ENCODE measurements at places on chromosomes 5 and 9. TPM values are rescaled to one million over a fixed set of nuclear protein-coding genes. Genes with fewer than 3 reads are reported as not detected.

DNA sequence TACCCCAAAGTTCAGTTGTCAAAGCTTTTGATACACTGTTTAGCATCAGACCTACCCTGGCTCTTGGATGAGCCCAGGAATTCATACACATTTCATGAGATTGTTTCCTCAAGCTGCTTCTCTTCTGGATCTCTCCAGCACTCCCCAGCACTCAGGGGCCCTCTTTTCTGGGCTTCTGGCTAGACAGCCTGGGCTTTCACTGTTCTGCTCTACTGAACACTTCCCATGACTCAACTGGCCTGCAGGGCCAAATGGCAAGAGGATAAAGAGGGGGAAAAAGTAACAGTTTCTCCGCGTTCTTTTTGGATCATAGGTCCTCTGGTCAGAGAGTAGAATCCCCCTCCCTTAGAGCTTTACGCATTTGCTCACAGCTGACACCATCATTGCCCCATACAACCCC is 20.9 kb upstream of the LURAP1L start:
- no peak for DNase-seq

GRCh38 chr5:149636861-149637246 is 55.6 kb downstream of the ARHGEF37 start:
- DNase-seq = peak; percentile 16

- no peak for DNase-seq
Observed at GRCh38 chr5:138441221-138441620, 2.4 kb downstream of the REEP2 start.

The NUTM2F gene
- not detected for polyA plus RNA-seq

The MAP1B gene
- 21.4 TPM for polyA plus RNA-seq

DNA sequence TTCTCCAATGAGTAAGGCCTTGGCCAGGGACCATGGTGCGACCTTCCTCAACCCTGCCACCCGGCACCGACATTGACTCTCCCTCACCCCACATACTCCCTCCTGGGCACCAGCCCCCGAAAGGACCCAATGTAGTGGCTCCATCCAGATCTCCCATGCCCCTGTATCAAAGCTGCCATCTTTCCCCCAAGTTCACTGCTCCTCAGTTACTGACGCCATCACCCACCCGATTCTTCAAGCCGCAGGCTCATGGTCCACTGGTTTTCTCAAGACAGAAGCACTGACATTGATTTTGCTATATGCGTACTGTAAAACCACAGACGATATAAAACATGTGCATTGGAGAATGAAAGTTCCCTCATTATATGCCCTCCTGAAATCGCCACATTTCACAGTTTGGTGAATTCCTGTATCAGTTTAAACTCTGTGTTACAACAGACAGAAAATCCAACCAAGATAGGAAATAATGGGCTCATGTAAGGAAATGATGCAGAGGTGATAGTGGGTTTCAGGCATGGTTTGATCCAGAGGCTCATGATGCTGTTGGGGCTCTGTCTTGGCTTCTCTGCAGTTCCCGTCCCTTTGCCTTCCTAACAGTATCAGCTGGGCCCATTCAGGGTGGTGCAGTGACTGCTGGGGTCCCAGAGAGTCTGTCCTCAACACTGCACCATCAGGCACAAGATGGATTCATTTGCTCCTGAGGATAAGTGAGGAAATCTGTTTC is 207.3 kb upstream of the IER5L start:
- no peak for DNase-seq

The ADAMTS2 gene
- polyA plus RNA-seq = 29.7 TPM

The SHISAL2B gene
- polyA plus RNA-seq = not detected

DNA sequence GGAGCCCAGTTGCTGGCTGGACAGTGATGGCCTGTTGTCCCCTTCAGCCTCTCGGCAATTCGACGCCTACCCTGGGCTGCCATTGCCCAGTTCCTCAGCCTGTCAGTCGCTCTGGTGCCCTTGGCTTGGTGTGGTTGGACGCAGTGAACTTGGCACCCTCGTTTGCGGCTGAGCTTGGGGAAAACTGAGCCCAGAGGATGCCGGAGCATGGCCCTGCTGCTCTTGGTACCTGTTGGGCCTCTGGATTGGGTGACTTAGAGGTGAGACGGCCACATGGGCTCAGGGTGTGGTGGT is 16.5 kb downstream of the WNK2 start:
- DNase-seq = no peak

DNA sequence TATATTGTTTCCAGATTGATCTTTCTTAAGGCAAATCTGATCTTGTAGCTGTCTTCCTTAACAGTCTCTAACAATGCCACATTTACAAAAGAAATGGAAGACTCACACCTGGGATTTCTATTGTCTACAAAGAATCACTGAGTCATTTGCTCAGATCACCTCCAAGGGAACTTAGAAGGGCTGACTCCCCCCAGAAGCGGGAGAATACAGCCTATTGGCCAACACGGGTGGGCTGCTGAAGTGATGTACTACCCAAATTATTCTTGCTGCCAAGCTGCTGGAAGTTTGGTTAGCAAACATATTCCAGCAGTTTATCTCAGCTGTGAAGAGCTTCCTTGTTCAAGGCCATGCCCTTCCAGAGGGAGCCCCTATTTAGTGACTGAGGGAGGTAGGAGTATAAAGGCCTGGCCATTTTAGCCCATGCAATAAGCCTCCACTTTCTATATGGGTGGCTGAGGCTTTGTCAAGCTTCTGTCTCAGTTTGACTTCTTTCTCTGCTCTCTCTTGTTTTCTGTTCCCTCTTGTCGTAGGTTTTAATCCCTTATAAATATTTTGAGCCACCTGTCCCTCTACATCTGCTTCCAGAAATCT is 379.4 kb downstream of the PRR16 start:
- DNase-seq = no peak

The INSYN2B gene
- polyA plus RNA-seq = 0.19 TPM

The PRSS3 gene
- not detected for polyA plus RNA-seq

The TAF11L5 gene
- polyA plus RNA-seq = not detected

- DNase-seq = no peak
Observed at GRCh38 chr5:60386436-60387050, 313.4 kb downstream of the DEPDC1B start.

The KCTD16 gene
- polyA plus RNA-seq = 0.08 TPM

The ZNF883 gene
- polyA plus RNA-seq = 3.7 TPM

The BTNL8 gene
- not detected for polyA plus RNA-seq

The OXCT1 gene
- 11.6 TPM for polyA plus RNA-seq

DNA sequence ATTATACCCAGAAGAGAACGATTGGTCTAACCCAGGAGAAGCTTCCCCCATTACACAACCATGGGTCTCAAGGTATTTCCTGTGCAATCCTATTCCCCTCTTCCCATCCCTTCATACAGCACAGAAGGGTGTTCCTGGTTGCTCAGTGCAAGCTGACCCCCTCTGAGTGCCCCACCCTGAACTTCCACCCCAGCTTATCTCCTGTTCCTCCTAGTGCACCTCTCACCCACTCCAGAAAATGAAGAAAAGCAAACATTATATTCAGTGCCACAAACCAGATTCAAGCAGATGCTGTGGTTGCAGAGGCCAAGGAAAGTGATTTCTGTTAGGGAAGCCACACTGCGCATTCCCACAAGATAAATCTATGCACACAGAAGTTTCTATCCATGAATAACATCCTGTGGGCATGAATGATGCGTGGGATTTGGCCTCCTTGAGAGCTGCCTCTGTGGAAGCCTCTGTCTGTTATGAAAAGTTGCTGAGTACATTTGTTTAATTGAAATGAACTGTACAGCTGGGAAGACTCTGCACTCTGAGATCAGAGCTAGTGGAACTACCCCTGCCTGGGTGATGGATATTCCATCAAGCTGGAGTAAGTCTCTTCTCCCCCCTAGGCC is 2.2 kb upstream of the OR2S2 start:
- DNase-seq = no peak

The ABO gene
- 4.5 TPM for polyA plus RNA-seq

GRCh38 chr9:94824913-94825610 is 98.6 kb downstream of the AOPEP start:
- no peak for DNase-seq

GRCh38 chr5:44891116-44891515 is 82.4 kb downstream of the MRPS30 start:
- no peak for DNase-seq

- DNase-seq = no peak
Observed at GRCh38 chr9:109193974-109194556, 27.0 kb upstream of the FRRS1L start.

- DNase-seq = no peak
Observed at GRCh38 chr5:133939668-133940067, 28.8 kb downstream of the C5orf15 start.

The SMIM32 gene
- not detected for polyA plus RNA-seq

The CCL28 gene
- 0.17 TPM for polyA plus RNA-seq

- no peak for DNase-seq
Observed at GRCh38 chr5:170479484-170479883, 24.3 kb upstream of the KCNIP1 start.

DNA sequence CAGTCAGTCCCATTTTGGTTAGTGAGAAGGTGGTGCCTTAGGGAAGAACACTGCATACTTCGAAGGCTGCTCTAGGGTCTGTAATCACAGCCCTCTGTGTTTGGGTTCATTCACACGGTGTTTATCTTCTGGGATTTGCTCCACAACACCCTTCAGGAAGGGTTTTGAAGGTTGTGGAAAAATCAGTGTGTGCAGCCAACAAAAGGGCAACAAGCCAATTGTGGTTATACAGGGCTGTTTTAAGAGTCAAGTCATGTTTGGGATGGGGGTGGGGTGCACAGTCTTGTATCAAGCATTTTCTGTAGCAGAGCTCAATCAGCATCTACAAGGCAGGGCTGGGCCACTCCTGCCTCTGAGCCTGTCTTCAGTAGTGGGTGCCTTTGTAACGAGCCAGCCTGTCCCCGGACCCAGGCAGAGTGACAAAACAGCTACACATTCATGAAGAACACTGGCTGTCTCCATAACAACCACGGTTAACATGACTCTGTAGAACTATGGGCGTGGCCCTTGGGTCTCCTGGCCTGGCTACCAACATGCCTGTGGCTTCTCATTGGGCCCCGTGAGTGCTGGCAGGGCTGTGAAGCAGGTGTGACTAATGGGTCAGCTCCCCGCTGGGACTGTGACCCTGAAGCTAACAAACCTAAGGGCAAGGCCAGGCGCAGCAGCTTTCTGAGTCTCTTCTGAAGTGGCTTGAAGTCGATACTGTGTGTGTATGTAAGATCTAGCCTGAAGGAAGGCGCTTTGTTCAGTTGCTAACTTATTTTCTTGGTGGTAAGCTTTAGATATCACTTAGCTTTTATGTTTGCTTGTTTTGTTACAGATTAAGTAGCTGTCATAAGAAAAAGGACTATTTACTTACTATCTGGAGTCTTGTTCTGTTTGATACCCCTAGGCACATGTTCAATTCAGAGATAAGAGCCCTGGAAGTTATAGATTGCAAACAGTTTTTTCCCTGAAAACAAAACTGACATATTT is 27.9 kb upstream of the GOLM1 start:
- DNase-seq = peak; percentile 12

The NEURL1B gene
- 40.4 TPM for polyA plus RNA-seq

The PRPF4 gene
- polyA plus RNA-seq = 19.4 TPM

The DNAH5 gene
- 0.83 TPM for polyA plus RNA-seq

GRCh38 chr5:40492056-40492455 is 187.7 kb upstream of the PTGER4 start:
- no peak for DNase-seq

DNA sequence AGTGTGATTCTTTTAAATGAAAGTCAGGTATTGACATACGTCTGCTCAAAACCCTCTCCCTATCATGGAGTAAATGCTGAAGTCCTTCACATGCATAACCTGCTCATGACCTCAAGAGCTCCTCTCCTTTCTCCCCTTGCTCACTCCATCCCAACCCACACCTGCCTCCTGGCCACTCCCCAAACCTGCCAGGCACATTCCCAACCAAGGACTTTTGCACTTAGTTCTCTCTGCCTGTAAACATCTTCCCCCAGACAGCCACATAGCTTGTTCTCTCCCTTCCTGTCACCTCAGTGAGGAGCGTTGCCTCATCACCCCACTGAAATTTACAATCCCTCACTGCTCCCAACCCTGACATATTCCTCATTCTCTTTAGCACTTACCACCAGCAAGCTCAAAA is 8.7 kb downstream of the SETD9 start:
- no peak for DNase-seq

The TMEM215 gene
- polyA plus RNA-seq = 1.4 TPM

DNA sequence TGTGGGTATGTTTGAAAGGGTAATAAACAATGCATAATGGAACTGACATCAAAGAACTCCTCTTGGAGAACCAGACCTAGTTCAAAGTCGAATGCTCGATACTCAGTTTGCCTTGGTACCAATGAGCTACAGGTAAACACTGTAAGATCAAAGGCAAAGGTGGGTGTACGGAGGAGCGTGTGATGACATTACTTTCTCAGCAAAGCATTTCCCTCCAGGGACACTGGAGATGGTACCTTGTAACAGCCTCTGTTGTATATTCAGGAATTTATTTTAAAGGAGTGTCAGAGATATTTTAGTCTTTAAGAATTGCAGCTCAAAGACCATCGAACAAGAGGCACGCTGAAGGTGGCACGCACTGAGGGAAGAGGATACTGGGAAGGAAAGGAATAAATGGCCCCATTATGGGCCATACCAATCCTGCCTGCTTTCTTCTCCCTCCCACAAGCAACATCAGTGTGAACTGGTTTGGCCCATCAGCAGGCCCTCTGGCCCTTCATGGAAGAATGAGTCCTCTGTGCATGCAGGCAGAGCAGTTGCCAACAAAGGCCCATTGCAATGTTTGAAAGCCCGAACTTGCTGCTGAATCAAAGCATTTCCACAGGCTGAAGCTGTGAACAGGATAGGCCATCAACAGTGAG is 410.2 kb downstream of the ACTL7B start:
- DNase-seq = no peak

DNA sequence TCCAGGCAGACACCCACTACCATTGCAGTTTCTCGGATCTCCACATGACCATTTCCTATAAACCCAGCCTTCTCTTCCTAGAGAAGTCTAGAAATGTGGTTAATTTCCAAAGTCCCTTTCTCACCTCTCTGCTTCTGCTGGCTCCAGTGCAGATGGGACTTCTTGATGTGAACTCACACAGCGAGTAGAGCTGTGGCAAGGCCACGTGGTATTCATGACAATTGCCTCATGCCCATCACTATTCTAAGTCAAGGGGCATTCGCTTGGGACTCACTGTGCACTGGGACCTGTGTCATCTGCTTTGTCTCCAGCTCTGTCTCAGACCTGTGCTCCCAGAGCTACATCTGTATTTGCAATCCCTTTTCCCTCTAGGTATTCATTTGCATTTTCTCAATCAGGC is 6.2 kb downstream of the CD180 start:
- no peak for DNase-seq

Measured in hindlimb muscle (tissue), 1 donor.